ENCODE measurements at places on chromosomes 7 and 10. TPM values are rescaled to one million over a fixed set of nuclear protein-coding genes. Genes with fewer than 3 reads are reported as not detected.

Gene NPSR1
- total RNA-seq, result not detected

GRCh38 chr10:95315509-95315908, 24.7 kb upstream of the PDLIM1 start:
- DNase-seq, result peak; percentile 23
- peaks cover 25% of the 10 kb centered on the region for H3K4me1 ChIP-seq
- H3K27ac ChIP-seq, result no peak overlapping the region
- no peaks in the 10 kb centered on the region for H3K36me3 ChIP-seq
- no peaks in the 10 kb centered on the region for H3K27me3 ChIP-seq
- no peak overlapping the region for H3K4me3 ChIP-seq

- peak overlapping the region; percentile 42 for H3K4me3 ChIP-seq
- DNase-seq, result no peak
- peaks cover 17% of the 10 kb centered on the region for H3K27me3 ChIP-seq
- H3K4me1 ChIP-seq, result peaks cover 17% of the 10 kb centered on the region
- H3K27ac ChIP-seq, result no peak overlapping the region
- no peaks in the 10 kb centered on the region for H3K36me3 ChIP-seq
These were observed 36.1 kb downstream of the DNAJB12 start for GRCh38 chr10:72318418-72319262.

DNA sequence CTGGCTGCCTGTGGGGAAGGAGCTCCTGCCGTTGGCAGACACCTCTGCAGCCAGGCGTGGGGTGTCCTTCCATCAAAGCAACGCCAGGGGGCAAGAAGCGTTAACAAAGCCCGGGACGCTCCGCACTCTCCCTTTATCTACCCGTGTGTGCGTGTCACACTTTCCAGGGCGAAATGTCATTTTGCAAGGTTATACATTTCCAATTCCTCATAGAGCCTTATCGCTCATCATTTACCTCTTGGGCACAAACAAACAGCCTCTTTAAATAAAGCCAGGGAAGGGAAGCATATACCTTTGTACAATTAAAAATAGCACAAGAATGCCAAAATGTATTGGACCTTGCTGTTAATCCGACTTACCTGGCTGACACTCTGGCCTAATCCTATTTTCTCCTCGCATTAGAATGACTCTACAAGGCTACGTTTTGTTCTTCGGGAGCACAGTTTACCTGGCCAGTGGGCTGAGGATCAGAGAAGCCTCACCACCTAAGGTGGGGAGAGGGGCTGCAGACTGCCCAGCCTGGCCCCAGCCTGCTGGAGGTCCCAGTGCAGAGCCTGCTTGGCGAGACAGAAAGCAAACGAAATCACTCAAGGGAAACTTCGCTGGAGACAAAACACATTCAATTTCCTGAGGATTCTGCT, 77.6 kb upstream of the EN2 start:
- H3K4me3 ChIP-seq, result no peak overlapping the region
- peak; percentile 92 for DNase-seq
- peaks cover 8% of the 10 kb centered on the region for H3K4me1 ChIP-seq
- H3K27ac ChIP-seq, result no peak overlapping the region
- H3K27me3 ChIP-seq, result peaks cover 100% of the 10 kb centered on the region

- peaks cover 4% of the 10 kb centered on the region for H3K27me3 ChIP-seq
- DNase-seq, result no peak
- H3K4me1 ChIP-seq, result peaks cover 12% of the 10 kb centered on the region
- H3K4me3 ChIP-seq, result no peak overlapping the region
- no peak overlapping the region for H3K27ac ChIP-seq
These were observed 61.0 kb upstream of the SFMBT2 start for GRCh38 chr10:7471720-7472367.

- no peak overlapping the region for H3K4me3 ChIP-seq
- H3K4me1 ChIP-seq, result no peaks in the 10 kb centered on the region
- no peak overlapping the region for H3K27ac ChIP-seq
- no peak for DNase-seq
- no peaks in the 10 kb centered on the region for H3K27me3 ChIP-seq
These were observed 99.6 kb downstream of the ZMYND11 start for GRCh38 chr10:234708-235406.
